ENCODE measurements at places on chromosomes 5 and 9. TPM values are rescaled to one million over a fixed set of nuclear protein-coding genes. Genes with fewer than 3 reads are reported as not detected.

DNA sequence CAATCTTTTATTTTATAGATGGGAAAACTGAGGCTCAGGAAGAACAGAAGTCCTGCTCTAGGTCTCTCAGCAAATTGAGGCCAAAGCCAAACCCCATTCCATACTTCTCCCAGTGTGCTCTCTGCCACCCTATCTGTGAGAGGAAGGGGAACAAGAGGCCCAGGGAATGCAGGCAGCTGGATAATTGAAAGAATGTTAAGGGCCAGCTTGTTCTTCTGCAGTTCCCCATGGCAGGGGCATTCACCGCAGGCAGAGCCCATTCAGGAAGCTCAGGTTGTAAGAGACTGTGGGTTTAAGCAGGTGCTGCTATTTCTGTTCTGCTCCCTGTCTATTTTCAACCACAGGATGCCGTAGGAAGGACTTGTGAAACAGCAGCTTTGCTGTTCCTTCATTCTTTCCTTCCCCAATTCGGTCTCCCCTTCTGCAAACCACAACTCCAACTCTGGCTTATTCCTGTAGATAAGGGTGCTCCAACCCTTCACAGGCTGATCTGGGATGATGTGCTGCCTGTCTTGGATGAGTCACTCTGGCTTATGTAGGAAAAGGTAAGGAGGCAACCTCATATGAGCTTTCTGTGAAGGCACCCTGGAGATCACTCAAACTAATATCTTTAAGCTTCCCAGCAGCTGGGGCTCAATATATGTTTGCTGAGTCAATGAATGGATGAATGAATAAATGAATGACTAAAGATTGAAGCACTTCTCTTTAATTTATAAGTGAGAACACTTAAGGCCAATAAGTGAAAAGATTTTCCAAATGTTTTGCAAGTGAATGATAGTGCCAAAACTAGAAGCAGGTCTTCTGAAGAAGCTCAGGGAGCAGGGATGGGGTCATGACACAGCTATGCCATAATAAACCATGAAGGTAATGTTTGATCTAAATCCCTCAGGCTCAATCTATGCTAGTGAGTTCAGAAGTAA is 377.6 kb downstream of the BRINP1 start:
- DNase-seq, result no peak

- no peak for DNase-seq
Measured at GRCh38 chr5:58156361-58156760, 303.5 kb downstream of the PLK2 start.

GRCh38 chr9:69743930-69744329 is 15.9 kb downstream of the PTAR1 start:
- no peak for DNase-seq

DNA sequence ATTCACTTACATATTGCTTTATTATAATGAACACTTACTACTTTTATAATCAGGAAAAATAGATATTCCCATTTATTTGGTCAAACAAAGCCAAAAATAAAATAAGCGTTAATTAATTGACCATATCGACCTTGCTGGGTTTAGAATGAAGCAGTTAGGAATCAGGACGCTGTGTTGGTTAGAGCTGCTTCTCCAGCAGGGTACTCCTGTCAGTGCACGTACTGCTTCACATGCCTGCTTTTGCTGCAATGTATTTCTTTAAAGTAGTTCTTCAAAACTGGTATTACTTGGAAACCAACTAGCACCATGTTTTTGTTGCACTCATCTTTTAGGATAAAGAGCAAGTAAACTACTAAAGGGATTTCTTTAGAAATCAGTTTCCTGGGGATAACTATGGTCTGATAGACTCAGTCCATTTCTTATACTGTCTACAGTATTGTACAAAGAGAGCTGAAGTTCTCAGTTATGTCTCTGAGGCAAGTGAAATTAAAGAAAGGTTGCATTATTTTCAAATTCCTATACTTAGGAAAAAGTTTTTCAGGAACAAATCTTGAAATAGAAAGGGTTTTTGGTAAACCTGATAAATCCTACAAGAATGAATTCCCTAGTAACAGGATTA is 6.8 kb upstream of the TRMO start:
- no peak for DNase-seq

DNA sequence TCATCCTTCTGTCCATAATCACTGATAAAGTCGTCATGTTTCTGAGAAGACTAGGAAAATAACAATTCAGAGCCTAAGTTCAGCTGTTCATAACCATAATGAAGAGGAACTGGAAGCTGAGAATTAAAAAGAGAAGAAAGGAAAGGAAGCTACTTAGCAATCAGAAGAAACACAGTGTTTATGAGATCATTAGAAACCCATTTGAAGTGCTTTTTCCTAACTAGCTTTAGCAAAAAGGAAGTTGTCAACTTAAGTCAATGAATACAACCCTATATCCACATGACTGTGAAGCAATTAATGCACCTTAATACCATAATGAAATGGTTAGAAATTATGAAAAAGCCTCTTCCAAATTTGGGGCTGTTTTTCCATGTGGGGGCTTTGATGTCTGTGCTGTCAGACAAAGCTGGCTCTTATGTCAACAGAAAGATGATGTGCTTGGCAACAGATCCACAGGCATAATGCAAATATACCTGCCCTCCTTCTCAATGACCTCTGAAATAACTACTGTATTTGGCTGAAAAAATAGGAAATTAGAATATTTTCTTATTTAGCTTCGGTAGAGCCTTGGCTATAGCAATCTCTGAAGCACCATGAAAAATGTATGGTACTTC is 463.5 kb downstream of the RASEF start:
- no peak for DNase-seq

DNA sequence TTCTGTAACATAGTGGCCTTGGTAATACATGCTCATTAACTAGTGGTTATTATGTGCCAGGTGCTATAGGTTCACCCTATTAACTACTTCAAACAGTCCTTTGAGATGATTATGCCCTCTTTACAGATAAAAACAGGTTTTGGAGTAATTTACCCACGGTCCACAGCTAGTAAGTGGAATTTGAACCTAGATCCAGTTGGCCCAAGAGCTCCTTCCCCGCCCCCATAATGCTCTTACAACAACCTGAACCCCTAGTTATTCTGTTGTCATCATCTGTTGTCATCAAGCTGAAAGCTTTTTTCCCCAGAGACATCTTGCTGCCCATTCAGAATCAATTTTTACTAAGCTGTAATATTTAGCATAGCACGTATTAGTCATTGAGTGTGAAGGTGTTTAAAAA is 23.2 kb downstream of the XPA start:
- DNase-seq, result no peak

GRCh38 chr5:59709846-59710245 is 183.7 kb downstream of the PDE4D start:
- DNase-seq, result no peak

GRCh38 chr5:159341906-159342310 is 11.6 kb upstream of the IL12B start:
- peak; percentile 85 for DNase-seq

DNA sequence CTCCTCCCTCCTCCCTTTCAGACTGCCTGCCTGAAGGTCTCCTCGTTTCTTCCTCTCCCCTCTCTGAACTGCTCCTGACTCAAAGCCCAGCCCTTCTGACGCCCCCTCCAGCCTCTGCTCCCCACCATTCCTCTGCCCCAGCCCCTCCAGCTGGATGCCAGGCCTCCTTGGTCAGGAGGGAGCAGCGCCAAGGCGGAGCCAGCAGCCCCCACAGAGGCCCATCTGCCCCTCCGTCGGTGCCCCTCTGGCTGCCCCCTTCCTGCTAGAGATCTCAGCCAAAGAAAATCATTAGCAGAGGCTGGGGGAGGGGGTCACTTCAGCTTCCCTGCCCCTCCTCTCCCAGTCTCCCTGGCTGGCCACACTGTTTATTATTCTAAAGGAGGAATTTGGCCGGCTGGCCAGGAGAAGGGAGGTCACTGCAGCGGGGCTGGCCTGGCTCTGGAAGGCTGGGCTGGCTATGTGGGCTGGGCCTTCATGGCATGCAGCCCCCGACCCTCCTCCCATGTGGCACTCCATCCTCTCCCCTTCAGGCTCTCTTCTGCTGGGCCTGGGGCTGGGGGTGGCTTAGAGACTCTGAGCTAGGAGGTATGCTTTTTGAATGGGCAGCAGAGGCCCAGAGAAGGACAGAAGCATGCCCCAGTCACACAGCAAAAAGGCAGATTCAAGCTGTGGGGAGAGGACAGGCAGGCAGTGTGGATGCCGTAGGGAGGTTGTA is 16.9 kb downstream of the PDGFRB start:
- DNase-seq, result no peak

GRCh38 chr5:164115420-164115819 is 610.0 kb downstream of the MAT2B start:
- no peak for DNase-seq

- DNase-seq, result no peak
Measured at GRCh38 chr9:99873943-99874584, 32.4 kb upstream of the STX17 start.

DNA sequence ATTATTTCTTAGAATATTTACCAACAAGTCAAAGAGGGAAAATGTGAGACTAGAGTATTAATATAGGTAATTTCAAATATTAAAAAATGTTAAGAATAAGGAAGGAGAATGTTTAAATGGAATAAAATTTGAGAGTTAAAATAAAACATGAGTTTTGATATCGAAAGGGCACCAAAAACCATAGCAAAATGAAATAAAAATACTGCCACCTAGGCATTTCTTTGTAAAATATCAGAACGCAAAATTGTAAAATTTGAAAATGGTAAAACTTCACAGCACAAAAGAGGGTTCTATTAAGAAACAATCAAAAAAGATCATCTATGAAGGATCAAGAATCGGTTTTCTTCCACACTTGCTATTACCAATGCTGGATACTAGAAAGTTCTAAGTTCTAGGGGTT is 418.3 kb downstream of the TAF11L14 start:
- DNase-seq, result no peak

- DNase-seq, result no peak
Measured at GRCh38 chr5:171315386-171315891, 6.4 kb downstream of the TLX3 start.

Gene CCL27
- not detected for total RNA-seq

Gene GPR21
- total RNA-seq, result 1.0 TPM

Gene KCNV2
- total RNA-seq, result not detected

Gene OR13C3
- total RNA-seq, result not detected
